Natural killer cell (primary cell): ENCODE measurements at places on chromosomes 6 and 20.

GRCh38 chr6:29419516-29419915 lies 4.8 kb downstream of the OR12D1 start:
- DNase-seq: no peak

DNA sequence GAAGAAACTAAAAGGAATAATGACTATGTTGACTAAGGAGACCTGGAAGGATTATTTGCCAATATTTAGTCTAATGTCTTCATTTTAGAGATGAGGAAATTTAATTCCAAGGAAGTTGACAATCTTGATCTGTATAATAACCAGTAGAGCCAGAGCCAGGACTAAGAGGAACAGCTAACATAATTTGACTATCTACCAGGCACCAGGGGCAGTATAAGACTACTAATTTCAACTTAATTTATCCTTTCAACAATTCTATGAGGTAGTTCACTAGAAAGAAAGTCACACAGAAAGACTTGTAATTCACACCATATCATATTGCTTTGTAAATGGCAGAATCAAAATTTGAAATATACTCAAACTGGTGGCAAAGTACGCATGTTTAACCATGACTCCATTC lies 273.0 kb upstream of the STXBP5 start:
- peak; percentile 22 for DNase-seq

DNA sequence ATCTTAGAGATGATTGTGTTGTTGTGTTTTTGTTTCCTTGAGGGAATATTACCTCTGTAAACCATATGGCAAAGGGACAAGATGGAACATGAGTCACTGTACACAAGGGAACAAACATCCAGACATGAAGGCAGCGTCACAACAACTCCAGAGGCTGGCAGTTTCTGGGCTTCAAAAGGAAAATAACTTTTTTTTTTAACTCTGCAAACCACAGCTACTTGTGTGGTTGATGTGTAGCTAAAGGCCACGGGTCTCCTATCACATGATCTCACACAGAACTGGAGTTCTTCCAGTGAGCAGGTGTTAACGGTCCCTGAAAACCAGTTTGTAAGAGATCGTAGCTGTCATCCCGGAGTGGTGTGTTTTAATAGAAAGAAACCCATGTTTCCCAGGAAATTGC lies 33.2 kb upstream of the HBS1L start:
- peak; percentile 77 for DNase-seq

- DNase-seq: no peak
Measured at GRCh38 chr20:32638848-32639247, 34.9 kb downstream of the C20orf203 start.

- DNase-seq: peak; percentile 58
Measured at GRCh38 chr6:142953373-142954273, 8.6 kb upstream of the HIVEP2 start.

DNA sequence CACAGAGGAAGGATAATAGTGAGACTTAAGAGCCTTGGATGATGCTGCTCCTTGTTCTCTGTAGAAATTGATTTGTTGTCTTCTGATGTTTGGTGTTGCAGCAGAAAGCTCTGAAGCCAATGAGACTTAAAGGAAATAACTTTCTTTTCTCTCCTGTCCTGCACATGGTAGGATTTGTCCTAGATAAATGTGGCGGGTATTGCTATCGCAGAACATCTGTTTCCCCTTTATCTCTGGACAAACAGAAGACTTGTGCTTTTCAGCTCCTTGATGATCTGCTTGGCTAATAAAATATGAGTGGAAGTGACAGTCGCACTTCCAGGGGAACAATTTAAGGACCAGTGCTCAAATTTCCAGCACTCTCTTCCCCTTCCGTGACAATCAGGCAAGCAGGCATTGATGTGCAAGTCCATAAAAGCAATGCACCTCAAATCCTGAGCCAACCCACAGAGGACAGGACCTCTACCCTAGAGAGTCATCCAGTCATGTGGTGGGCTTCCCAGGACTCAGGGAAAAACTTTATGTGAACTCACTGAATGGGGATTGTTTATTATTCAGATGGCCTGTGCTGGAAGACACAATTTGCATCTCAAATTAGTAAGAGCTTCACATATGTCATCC lies 9.9 kb upstream of the NCR2 start:
- DNase-seq: no peak

GRCh38 chr6:37556881-37557644 lies 57.4 kb upstream of the CCDC167 start:
- DNase-seq: no peak

DNA sequence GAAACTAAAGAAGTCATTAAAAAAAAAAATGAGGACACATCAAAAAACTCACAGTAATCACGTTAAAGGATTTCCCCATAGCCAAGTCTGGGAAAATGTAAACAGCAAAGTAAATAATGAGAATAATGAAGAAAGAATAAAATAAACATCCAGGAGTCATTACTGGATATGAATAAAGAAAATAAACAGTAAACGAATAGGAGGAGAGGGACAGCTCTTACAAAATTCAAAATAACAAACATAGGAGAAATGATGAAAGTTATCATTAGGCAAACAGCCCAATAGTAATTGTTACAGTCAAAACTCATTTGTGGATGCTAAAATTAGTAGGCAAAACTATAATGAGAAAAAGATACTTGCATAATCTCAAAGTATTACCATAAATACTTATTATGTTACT lies 8.0 kb upstream of the UBD start:
- DNase-seq: no peak

GRCh38 chr6:143513410-143513809 lies 1.9 kb upstream of the FUCA2 start:
- DNase-seq: no peak

DNA sequence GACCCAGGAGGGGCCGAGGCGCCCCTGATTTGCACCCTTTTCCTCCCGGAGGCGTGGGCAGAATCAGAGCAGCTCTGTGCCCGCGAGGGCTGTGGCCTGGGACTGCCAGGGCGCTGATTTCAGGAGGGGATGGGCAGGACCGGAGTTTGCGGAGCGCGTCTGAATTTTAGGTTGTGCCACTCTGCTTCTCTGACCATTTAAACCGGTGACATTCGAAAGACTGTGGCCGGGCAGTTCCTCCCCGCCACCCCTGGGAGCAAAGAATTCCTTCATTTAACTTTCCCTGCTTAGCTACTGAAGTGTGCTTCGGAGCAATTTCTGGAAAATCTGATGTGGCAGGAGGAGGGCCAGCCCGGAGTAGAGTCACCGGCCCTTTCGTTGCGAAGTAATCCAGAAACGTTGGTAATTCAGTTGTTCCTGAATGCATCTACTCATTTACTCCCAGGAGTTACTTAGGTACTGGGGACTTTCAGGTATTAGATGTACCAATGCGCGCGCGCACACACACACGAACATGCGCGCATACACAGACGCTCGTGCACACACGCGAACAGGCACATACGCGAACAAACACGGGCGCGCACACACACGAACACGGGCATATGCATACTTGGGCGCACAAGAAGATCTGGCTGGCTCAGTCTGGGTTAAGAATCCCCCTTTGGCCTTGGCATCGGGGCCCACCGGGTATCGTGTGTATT lies 568 bp downstream of the CCDC170 start:
- peak; percentile 22 for DNase-seq

- DNase-seq: no peak
Measured at GRCh38 chr20:40307997-40308396, 381.0 kb downstream of the MAFB start.

DNA sequence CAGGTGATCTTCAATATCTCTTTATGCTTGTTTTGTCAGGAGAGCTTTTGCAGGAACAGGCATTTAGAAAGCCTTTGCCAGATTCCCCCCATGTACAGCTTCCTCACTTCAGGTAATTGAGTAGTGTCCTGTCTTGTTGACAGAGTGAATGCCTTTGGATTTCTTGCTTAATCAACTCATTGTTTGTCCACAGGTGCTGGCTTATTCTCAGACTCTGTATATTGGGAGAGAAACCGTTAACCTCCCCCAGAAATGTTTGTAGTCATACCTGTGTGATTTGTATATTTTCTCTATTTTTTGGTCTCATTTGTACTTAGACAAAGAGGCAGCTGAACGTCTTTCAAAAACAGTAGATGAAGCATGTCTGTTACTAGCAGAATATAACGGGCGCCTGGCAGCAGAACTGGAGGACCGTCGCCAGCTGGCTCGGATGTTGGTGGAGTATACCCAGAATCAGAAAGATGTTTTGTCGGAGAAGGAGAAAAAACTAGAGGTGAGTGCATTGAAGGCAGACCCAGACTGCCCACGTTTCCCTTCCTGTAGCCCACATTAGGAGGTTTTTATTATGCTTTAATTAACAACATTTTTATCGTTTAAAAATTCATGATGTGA lies 32.3 kb downstream of the RPRD1B start:
- DNase-seq: no peak

GRCh38 chr6:128403618-128404444 lies 116.6 kb downstream of the PTPRK start:
- no peak for DNase-seq
